ENCODE measurements at places on chromosomes 6 and 20.

DNA sequence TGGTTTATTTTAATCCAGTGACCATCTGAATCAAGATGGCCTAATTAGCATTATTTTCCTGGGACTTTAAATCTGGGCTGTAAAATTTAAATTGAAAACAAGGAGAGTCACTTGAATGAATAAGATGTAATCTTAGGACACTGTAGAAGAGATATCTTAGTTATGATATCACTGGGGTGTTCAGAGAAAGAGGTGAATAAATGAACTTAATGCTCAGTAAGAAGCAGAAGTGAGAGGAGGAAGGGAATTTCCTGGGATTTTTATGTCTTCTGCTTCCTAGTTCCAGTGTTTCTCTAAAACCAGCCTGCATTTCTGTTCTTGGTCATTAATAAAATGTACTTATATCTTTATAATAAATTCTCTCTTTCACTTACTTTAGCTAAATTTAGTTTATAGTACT is 136.8 kb upstream of the PTPRK start:
- no peak for DNase-seq

DNA sequence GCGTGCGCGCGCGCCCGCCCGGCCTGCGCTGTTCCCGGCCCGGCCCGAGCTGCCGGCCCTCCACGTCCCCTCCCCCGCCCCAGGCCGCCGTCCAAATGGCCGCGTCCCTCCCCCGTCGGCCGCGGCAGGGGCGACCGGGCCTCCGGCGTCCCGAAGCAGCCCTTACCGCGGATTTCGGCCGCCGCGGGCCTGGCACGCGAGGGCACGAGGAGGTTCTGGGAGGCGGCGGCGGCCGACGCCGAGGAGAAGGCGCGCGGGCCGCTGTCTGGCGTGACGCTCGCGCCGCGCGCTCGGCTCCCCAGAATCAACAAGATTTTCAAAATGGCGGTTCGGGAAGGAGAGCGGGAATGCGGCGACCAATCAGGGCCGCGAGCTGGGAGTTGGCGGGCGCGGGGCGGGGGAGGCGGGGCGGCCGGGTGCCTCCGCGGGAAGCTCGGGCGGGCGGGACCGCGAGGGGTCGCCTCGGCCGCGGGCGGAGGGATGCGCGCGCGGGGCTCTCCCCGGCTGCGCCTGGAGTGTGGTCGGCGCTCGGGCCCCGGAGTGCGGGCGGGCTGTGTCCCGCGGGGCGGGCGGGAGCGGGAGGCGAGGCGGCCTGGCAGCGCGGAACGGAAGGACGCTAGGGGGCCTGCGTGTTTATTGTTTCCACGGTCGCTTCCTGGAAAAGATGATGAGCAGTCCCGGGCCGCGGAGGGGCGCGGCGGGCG is at the start of gene DEK:
Gene DEK (minus strand): TSS at position 312 of the 704 bp plus-strand sequence. CDS start 543 bp downstream, outside the sequence.
- peak; percentile 47 for DNase-seq

DNA sequence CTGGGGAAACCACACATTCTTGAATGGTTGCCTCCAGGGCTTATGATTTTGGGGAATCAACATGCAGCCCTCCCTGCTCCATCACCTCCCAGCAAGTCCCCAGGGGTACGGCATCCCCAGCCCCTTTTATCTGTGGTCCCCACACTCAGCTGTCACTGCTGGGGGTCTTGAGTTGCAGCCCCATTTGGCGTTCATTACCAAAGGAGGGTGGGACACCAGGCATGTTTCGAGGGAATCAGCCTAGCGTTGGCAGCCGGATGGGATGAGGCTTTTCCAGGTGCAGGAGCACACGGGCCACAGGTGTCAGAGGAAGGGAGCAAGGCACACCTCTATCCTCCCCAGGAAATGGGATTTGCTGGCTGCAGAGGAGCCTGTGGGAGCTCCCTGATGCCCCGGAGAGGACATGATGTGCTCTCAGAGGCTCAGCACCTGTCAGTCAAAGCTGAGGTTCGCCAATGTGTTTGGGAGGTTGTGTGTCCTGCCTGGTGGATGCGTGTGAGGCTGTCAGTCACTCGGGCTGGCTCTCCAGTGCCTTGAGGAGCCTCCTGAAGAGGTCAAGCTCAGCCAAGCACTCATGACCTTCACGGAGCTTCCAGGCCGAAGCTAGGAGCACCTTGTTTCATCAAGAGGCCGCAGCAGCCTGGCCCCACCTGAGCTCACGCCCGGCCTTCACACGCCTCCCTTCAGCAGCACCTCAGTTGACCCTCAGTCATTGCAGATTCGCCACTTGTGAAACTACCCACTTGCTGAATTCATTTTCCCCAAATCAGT is 95.0 kb downstream of the ERMARD start:
- DNase-seq, result no peak

- no peak for DNase-seq
Observed at GRCh38 chr20:40962733-40963504, 65.7 kb upstream of the TOP1 start.

- DNase-seq, result no peak
Observed at GRCh38 chr6:27760464-27760863, 151.7 kb downstream of the OR2B2 start.

- no peak for DNase-seq
Observed at GRCh38 chr6:40528051-40528450, 59.1 kb downstream of the LRFN2 start.

GRCh38 chr20:6866741-6867140 is 99.3 kb downstream of the BMP2 start:
- DNase-seq, result peak; percentile 32

GRCh38 chr6:152598901-152599537 is 38.1 kb downstream of the SYNE1 start:
- no peak for DNase-seq

- no peak for DNase-seq
Observed at GRCh38 chr20:37745553-37745952, 51.7 kb downstream of the CTNNBL1 start.

- no peak for DNase-seq
Observed at GRCh38 chr6:31712296-31712695, 2.9 kb upstream of the LY6G6D start.

GRCh38 chr6:78538002-78538401 is 329.3 kb upstream of the IRAK1BP1 start:
- no peak for DNase-seq

- DNase-seq, result no peak
Observed at GRCh38 chr6:31559606-31559957, 12.2 kb downstream of the NFKBIL1 start.

DNA sequence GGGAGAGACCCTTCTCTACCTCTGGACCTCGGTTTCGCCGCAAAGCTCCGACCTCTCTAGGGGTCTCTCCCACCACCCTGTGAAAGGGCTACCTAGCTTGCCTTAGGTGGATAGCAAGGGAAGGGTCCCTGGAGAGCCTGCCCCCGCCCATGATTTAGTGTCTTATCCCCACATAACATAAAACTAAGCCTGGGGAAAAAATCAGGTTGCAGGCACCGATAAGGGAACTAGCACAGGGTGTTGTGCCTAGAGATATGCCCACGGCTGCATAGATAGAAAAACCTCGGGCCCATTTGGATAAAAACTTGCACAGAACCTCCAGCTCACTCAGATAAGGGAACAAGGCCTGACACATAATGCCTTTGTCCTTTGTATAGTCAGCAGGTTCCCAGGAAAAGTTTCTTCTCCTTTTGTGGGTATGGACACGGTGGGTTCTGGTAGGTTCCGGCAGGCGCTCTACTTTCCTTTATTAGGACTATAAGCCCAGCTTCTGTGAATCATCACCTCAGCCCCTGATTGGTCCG is 846 bp downstream of the ZSCAN31 start:
- DNase-seq, result no peak

- DNase-seq, result no peak
Observed at GRCh38 chr6:139349464-139350020, 24.9 kb downstream of the CITED2 start.

- no peak for DNase-seq
Observed at GRCh38 chr6:13242178-13242577, 86.2 kb downstream of the TBC1D7 start.

GRCh38 chr20:8756410-8756809 is 312.5 kb upstream of the PLCB4 start:
- peak; percentile 68 for DNase-seq

DNA sequence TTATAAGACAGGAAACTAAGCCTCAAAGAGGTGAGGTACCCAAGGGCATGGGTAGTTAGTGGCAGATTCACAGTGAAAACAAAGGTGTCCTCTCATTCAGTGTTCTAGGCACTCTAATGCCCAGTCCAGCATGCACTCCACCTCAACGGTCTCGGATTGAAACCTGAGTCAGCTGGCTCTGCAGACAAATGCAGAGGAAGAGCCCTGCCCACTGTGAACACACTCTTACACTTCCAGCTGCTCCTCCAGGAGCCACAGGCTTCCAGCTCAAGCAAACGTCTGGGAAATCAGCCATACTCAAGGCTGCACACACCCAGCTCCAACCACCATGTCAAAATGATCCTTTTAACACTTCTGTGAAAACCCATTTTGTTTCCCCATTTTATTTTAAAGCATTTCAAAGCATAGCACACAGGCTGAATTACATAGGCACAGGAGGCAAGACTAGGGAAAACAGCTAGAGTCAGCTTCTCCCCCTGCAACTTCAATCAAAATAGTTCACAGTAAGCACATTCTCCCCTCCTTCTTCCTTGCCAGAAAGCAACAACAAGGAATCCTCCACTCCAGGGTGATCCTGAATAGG is 3.0 kb upstream of the IL17A start:
- DNase-seq, result no peak

DNA sequence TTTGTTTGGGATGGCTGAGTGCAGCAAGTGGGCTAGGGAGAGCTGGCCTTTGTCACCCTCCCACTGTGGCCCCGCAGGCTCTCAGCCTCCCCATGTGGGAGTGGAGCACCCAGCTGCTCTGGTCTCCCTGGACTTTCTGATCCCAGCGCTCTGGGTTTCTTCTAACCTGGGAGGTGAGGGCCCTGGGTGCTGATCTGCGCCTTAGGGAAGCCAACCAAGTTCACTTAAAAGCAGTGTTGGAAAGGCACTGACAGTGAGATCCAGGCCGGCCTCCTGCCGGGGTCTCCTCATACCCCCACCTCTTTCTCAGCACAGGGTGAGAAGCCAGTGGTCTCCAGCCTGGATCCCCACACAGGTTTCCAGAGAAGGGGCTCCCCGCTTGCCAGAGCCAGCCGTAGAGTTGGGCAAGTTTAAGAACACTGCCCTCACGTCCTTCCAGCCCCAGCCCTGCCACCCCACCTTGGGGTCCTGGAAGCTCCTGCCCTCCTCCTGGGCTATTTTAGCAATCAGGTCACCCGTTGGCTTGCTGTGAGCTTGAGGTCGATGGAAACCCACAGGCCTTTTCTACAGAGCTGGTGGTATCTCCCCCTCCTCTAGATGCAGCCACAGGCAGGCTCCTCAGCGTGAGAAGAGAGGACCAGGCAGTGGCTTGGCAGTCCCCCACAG is 9.6 kb downstream of the C20orf203 start:
- no peak for DNase-seq

- no peak for DNase-seq
Observed at GRCh38 chr6:102127253-102127652, 733.7 kb downstream of the GRIK2 start.

DNA sequence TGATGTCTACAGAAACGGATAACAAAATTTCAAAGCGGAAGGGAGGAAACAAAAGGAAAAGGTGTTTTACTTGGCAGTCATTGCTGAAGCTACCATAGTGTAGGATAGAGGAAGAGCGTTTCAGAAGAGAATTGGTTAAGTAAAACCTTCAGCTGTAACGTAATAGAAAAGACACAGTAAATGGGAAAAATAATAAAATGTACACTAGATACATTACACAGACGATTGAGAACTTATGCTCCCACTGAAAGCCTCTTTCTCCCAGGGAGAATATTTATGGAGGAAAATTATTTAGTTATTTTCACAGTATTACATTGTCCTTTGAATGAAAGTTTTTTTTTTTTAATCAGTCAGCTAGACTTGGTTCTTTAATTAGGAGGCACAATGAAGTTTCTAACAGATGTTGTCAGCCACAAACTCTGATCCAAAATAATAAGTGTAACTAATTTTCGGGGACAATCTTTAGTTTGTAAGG is 90.7 kb upstream of the PRDM1 start:
- DNase-seq, result no peak

- DNase-seq, result no peak
Observed at GRCh38 chr6:132072831-132073230, 121.7 kb upstream of the CCN2 start.

GRCh38 chr6:9233686-9234085 is 798.3 kb upstream of the SLC35B3 start:
- DNase-seq, result peak; percentile 17

DNA sequence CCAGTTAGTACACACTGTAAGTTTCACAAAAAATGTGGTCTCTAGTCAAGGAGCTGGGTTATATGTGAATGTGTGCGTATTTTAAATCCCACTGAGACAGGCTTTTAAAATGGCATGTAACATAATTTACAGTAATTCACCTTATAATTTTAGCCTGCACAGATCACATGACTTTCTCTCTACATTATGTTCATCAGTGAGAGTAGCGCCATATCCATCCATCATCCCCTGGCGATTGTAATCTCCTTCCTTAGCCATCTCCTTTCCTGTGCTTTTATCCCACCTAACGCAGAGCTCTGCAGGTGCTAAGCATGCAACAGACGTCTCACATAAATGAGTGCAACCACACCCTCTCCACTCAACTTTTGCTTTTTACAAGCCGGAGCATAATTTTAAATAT is 210.8 kb downstream of the TBC1D7 start:
- DNase-seq, result no peak

DNA sequence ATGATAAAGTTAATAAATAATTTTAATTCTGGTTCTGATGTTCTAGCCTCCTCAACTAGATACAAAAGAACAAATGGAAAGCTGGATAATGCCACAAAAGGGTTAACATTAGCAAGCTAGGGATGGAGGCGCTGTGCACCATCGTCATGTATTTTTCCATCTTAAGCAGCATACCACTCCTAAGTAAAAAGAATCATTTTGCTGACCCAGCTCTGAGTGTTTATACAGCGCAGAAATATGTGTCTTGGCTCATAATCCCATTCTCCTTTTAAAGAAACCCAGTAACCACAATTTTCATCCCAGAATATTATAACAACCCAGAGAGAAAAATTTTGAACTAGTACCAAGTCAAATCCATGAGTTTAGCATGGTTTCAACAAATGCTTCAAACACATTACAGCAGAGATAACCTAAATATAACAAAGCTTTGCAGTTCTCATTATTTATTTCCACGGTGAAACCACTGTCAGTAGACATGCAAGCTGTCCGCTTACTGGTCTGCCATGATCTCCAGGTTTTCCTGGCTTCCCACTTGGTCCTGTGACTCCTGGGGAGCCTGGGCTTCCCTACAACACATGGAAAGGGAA is 111.1 kb downstream of the COL12A1 start:
- DNase-seq, result no peak

DNA sequence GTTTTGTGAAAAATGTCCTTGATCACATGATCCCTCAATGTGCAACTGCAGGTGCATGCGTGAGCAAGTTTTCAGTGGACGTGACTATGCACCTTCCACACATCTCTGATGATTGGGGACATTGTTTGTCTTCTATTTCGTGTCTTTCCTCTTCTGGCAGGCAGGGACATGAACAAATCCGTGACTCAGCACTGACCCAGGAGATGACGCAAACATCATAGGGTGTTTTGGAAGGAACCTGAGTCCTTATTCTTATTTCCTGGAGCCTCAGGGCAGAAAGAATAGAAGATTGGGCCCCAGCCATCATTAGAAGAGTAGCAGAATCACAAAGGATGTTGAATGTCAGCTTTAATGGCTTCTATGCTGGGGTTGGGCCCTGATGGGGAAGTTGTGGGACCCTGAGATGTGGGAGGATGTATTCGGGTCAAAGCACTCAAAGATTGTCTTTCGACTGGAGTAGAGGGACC is 11.9 kb upstream of the SIRPD start:
- no peak for DNase-seq

GRCh38 chr6:21505574-21505990 is 88.0 kb upstream of the SOX4 start:
- DNase-seq, result no peak

- DNase-seq, result no peak
Observed at GRCh38 chr6:125453516-125453915, 151.7 kb upstream of the HDDC2 start.

- no peak for DNase-seq
Observed at GRCh38 chr20:3714092-3714491, 1.7 kb upstream of the SIGLEC1 start.

All from HFF-Myc (cell line).